DMS153 (cell line): ENCODE measurements at places on chromosomes 7 and 10.

- DNase-seq = no peak
Measured at GRCh38 chr10:124198125-124198501, 104.7 kb upstream of the CHST15 start.

DNA sequence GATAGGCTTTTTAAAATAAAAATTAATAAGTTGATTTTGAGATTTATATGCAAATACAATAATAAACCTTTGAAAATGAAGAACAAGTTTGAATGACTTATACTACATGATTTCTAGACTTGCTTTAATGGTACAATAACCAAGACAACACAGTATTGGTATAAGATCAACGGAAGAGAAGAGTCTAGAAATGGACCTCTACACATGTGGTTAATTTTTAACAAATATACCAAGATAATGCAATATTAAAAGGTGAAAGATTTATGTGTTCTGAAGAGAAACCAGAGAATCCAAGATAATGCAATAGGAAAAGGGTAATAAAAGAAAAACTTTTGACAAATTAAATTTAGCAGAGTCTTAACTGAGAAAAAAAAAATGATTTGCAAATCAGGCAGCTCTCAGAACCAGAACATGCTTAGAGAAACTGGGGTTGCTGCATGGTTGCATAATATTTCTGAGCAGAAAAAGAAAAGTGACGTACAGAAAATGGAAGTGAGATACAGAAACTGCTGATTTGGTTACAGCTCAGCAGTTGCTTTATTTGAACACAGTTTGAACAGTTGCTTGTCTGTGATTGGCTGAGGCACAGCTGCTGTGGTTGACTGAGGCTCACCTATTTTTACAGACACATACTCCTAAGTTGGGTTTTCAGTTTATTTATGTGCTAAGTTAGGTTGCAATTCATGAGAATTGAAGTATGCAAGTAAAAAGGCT is 365.9 kb downstream of the CRPPA start:
- DNase-seq = no peak

- DNase-seq = no peak
Measured at GRCh38 chr10:14468023-14468441, 137.3 kb upstream of the FRMD4A start.

- DNase-seq = peak; percentile 35
Measured at GRCh38 chr7:153193144-153193595, 433.6 kb downstream of the ACTR3B start.

- DNase-seq = no peak
Measured at GRCh38 chr7:45726883-45727282, 146.0 kb downstream of the CCDC201 start.

GRCh38 chr7:128003167-128003566 is 28.1 kb downstream of the LRRC4 start:
- DNase-seq = no peak

- no peak for DNase-seq
Measured at GRCh38 chr10:96228408-96228994, 42.9 kb downstream of the BLNK start.

- peak; percentile 56 for DNase-seq
Measured at GRCh38 chr7:69932034-69932628, 333.9 kb downstream of the AUTS2 start.

DNA sequence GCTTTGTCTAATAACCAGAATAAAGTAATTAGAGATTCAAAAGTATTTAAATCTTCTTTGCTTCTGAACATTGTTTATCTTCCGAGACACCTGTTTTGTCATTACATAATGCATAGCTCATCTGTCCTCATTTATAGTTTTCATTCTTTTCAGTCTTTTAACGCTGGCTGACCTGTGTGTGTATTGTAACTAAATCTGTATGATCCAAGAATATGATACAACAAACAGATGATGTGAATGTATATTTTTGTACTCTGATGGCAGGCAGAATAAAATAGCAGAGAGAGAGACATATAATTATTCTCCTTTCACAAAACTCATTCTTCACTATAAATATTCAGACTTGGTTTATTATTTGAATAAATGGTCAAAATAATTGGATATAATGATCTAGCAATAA is 80.6 kb downstream of the ORC5 start:
- DNase-seq = no peak

DNA sequence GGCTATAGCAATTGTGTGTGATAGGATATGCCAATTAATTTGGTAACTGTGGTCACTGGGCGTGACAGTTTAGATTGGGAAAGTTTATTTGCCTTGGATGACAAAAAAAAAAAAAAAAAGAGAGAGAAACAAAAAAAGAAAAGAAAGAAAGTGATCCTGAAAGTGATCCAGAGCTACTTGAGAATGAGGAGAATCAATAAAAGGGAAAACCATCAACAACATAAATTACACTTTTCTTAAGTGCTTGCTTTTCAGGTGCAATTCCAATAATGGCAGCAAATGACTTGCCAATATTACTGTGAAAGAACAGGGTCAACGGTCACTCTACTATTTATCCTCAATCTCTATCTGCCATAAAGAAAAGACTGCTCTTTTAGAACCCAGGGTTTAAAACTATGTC is 191.8 kb upstream of the SEMA3C start:
- DNase-seq = no peak

GRCh38 chr10:131876508-131876907 is 24.3 kb upstream of the PPP2R2D start:
- no peak for DNase-seq

GRCh38 chr7:30740417-30741181 is 11.3 kb upstream of the INMT start:
- DNase-seq = peak; percentile 28

- no peak for DNase-seq
Measured at GRCh38 chr7:151673216-151673615, 153.5 kb upstream of the RHEB start.

GRCh38 chr7:129298268-129298893 is 73.6 kb downstream of the AHCYL2 start:
- DNase-seq = peak; percentile 15

- no peak for DNase-seq
Measured at GRCh38 chr7:83872501-83872900, 223.6 kb upstream of the SEMA3E start.

- no peak for DNase-seq
Measured at GRCh38 chr10:78614267-78614666, 454.5 kb upstream of the ZMIZ1 start.

DNA sequence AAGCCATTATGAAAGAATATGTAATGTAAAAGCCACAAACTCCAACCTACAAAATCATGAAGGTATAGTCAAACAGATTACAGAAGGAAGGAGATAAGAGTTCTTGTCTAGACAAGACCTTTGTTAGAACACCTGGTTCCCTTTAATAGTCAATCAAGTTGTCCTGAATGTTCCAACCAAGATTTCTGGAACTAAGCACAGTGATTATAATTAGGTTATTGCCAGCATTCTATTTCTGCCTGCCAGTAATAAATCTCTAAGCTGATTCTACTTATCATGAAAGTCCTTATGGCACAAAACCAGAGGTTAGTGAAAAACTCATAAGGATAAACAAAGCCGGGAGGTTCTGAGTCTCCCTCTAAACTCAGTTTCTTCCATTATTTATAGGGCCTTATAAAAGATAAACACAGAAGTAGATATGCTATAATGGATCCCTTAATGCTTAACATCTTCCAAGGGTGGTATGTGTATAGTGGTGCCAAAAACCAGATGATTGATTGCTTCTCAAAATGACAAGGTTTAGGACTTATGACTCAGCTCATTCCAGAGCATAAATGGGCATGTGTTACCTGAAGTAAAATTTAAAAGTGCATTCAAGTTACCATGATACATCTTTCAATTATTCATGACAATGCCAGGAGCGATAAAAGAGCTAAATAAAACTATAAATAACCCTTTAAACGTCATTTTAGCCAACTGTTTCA is 237.2 kb downstream of the CSTF2T start:
- DNase-seq = no peak

DNA sequence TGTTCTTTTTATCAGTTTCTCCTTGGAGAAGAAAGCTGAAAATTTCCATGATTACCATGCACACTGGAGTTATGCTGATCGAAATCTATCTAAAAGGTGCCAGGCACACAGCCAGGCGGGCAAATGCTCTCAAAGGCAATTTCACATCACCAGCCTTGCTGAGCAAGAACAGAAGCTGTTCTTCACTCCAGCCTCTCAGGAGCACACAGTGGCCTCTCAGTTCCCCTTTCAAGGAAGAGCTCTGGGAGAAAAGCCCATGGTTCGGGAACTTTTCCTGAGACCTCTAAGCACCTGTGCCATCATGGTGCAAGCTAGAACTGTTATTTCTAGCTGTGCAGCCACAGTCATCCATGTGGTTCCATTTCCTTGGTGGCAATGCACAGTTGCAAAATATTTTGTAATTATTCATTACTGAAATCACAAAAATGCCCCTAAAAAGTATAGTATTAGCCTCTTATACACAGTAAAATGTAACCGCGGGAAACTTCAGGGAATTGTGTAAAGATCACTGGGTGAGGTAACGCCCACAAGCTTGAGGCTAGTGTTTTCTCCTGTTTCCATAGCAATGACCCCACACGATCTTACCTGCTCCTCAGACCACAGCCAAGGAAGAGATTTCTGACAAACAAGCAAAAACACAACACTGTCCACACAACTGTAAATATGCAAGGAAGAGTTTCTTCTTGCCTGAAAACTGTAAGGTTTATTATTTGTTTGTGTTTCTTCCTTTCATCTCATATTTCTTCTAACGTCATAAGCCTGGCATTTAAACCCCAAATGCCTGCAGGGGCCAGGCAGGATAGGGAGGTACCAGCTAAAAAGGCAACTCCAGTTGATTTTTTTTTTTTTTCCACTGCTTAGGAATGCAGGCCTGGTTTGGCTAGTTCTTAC is 121.2 kb downstream of the FAM107B start:
- DNase-seq = no peak

DNA sequence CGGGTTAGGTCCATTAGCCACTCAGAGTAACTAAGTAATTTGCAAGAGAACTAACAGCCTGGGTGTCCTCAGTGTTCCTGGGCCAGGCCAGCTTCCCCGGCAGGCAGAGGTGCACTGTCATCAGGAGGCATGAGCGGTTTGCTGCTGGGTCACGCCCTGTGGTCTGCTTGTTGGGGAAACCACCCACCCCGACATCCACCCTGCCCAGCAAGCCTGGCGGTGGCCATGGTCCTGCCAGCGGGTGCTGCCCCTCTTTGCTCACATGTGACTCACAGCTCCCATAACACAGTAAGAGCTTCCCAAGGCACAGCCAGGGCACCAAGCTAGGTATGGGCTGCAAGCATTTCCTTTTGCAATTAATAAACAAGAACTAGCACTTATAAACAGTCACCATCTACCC is 75.9 kb downstream of the RGS10 start:
- DNase-seq = no peak

DNA sequence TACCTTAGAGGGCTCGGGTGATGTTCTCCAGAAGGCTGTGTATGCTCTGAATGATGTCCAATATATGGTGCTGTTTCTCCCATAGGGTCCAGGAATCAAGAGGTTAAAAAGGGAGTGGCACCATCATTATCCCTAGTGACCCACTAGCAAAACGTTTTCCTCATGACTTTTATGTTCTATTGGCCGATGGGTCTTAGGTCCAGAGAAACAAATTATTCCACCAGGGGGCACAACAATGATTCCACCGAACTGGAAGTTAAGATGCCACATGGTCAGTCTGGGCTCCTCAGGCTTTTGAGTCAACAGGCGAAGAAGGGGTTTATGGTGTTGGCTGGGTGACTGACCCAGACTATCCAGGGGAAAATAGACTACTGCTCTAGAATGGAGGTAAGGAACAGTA is 256.1 kb downstream of the COBL start:
- DNase-seq = no peak

GRCh38 chr10:127399668-127400067 is 149.4 kb upstream of the NPS start:
- no peak for DNase-seq

DNA sequence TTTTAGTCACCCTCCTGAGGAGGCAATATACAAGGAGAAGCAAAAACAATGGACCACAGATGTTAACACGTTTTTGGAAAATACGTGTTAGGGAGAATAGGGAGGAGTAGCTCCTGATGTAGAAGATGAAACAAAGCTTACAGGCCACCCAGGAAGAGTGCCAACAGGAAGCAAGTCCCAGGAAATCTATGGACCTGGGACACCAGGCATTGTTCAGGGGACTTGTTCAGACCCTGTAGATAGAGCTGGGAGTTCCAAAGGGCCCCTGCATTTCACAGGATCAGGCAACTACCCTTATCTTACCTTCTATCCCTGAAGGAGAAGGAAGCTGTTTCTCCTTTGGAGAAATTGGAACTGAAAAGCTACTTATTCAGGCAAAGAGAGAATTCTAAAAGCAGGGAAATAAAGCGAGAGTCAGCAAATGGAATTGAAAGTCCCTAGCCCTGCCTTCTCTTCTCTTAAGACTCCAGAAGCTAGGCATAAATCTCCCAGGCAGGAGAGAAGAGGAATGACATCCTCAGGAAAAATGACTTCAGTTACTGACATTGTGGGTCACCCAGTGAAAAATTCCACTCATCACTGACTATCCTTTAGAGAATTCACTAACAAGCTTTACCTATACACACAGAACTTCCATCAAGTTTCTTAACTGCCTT is 77.7 kb upstream of the FAM3C start:
- no peak for DNase-seq

- DNase-seq = no peak
Measured at GRCh38 chr7:55131142-55131929, 112.5 kb downstream of the EGFR start.

GRCh38 chr10:117425974-117426566 is 50.8 kb upstream of the PDZD8 start:
- no peak for DNase-seq
